Left kidney (tissue), 8 donors: ENCODE measurements at places on chromosomes 3 and 15. TPM values are rescaled to one million over a fixed set of nuclear protein-coding genes. Genes with fewer than 3 reads are reported as not detected.

DNA sequence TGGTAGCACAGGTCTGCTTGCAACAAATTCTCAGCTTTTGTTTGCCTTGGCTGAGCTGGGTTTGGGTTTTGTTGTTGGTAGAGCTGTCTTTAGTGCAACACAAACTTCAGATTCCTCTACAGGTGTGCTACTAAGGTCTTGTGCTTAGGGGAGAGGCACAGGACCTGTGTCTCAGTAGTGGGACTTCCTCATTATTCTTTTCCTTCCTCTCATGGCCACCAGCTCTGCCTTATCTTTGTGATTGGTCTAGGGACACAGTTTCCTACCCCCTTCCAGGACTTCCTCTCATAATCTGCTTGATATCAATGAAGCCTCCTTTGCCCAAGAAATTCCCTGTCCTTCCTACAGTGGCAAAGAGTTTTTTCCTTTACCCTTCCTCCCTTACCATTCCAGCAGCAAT, 24.9 kb upstream of the DNAAF4 start:
- no peak for DNase-seq

GRCh38 chr15:73127302-73127936, 75.2 kb downstream of the NEO1 start:
- no peak for DNase-seq

DNA sequence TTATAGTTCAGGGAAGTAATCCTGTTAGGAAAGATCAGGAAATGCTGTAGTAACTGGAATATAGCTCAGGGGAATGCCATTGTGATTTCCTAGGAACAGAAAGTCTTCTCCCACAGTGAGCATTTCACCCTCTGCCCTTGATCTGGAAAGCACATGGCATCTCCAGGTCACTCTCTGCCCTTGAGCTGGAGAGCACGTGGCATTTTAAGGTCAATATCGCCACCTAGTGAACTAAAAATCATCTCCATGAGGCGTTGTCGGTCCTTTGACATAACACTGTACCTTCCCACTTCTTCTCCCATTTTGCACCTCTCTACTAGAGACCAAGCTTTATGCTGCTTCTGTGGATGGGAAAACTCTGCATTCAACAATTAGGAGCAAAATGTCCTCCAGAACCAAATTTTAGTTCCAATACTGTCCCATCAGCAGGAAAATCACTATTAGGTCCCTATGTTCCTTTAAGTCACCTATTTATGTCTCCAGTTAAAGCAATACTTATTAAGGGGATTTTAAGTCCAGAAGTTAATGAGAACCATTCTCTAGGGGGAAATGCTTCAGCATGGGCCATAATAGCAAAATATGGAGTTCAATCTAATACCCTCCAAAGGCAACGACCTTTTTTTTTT, 54.7 kb upstream of the GK5 start:
- peak; percentile 73 for DNase-seq

Gene GUCA1C
- polyA plus RNA-seq: 0.52 TPM

Gene STAC
- polyA plus RNA-seq: 12.5 TPM

DNA sequence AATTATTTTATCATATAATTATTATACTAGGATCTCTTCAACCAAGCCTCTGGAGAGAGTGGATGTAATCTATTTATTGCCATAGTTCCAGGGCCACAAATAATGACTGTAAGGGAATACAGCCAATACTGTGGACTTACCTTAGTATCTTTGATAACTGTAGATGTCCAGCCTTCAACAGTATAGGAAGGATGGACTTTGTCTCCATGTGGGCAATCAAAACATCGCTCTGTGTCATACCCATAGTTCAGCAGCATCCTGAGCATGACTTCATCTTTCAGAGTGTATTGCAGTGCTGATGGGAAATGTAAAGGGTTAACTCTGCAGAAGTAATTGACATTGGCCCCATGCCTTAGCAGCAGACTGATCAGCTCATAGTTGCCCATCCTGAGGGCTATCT, 14.2 kb downstream of the ASB14 start:
- DNase-seq: no peak

DNA sequence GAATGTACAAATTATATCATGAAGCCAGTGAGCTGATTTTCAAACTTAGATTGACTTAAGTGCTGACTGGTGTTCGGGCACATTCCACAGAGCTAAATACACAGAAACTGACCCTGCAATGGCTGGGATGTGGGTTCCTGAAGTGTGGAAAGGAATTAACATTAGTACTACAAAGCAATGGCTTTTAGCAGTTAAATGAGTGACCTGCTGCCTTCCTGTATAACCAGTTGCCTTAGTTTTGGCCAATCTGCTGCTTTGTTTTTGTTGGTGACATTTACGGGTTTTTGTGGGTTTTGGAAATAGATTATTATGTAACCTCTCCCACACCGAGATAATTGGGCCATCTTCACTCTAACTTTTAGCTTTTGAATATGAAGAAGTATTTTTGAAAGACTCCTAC, 2.4 kb upstream of the SKIC8 start:
- DNase-seq: no peak

DNA sequence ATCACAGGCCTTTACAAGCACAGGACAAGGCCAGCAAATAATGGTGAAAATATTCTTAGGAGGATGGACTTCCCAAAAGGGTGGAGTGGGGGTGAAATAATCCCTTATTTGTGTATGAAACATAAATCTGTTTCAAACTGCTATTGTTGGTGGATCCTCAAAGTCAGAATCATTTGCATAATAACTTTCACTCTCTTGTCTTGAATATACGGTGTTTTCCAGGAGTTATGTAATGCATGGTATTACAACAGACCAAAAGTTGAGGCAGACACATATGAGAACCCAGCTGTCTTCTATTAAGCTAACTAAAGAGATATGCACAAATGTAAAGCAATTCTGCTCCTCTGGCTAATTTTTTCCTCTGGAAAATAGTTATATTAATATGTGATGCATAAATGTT, 57.7 kb downstream of the PRTG start:
- DNase-seq: no peak

DNA sequence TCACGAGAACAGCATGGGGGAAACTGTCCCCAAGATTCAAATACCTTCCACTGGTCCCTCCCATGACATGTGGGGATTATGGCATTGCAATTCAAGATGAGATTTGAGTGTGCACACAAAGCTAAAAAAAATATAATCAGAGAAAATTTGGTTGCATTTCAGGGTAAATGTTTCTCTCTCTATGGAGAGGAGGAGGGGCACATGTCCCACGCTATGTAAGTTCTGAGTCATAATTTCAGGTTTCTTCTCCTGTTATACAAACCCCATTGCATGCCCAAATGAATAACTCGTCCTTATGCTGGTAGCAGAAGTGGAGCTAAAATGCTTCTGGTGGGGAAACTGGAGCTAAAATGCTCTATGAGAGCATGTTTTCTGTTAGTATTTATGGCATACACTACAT, 209.7 kb upstream of the DCBLD2 start:
- DNase-seq: no peak

Gene SLC24A5
- 2.0 TPM for polyA plus RNA-seq

Gene GPR176
- polyA plus RNA-seq: 15.9 TPM

DNA sequence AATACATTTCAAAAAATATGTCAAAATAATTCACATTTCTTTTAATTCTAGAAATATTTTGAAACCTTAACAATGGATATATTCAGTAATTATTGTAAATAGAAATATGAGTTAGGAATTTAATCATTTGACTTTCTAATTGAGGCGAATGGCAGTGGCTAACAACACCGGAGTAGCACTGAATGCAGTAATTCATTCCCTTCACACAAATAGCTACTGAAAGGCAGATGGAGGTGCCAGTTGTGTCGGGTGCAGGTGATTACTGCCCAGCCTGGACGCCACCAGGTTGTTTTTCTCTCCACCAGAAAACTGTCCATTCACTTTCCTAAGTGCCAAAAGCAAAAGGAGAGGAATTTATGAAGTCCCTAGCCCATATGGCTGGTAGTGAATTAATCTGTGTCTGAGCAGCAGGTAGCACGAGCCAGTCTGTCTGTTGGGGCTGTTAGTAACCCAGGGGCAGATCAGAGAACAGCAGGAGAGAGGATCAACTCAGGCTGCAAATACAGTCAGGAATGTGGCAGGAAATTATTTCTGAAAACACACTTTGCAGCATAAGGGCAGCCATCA, 79.3 kb upstream of the GMNC start:
- no peak for DNase-seq

- DNase-seq: no peak
Observed at GRCh38 chr15:96790004-96790403, 459.5 kb downstream of the NR2F2 start.

Gene PLXNA1
- 29.9 TPM for polyA plus RNA-seq

Gene CHDH
- polyA plus RNA-seq: 8.8 TPM

DNA sequence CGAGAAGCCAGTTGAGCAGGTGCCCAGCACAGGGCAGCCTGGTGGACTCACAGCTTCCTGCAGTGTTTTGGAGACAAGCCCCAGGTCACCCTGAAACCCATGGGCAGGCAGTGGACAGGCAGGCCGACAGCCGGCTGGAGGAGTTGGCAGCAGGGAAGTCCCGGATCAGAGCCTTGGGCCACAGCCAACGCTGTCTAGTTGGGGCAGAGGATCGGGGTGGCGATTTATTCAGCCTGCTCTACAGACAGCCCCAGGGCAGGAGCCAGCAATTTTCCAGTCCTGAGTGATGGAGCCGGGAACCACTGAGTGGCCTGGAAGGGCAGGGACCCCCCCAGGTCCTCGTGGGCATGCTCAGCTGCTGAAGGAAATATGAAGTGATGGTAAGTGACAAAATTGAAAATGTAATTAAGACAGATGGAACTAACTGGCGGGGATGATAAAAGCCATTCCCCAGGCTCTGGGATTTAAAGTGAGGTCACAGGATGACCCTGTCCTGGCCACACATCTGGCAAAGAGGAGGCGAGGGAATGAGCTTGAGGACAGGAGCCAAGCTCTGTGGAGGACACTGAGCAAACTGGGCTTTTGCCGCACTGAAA, 34.4 kb upstream of the TBC1D21 start:
- DNase-seq: no peak

- no peak for DNase-seq
Observed at GRCh38 chr3:55272031-55272645, 215.0 kb downstream of the WNT5A start.

GRCh38 chr15:89492111-89492641, 4.2 kb downstream of the RHCG start:
- no peak for DNase-seq

DNA sequence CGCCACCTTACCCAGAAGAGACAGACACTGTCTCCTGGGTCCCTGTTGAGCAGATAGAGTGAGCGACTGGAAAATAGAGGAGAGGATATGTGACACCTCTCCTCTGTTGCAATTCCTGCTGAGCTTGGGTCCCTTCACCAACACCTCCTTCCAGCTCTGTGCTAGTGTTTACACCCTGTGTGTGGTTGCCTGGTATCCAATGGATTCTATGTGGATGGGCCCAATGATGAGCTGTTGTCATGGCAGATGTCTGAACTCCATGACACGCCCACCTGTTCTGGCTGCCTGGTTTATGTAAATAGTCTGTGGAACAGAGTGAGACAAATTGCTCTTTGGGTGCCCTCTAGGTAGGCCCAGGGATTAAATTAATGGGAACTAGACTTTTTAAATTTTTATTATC, 23.7 kb downstream of the RBM5 start:
- DNase-seq: no peak

DNA sequence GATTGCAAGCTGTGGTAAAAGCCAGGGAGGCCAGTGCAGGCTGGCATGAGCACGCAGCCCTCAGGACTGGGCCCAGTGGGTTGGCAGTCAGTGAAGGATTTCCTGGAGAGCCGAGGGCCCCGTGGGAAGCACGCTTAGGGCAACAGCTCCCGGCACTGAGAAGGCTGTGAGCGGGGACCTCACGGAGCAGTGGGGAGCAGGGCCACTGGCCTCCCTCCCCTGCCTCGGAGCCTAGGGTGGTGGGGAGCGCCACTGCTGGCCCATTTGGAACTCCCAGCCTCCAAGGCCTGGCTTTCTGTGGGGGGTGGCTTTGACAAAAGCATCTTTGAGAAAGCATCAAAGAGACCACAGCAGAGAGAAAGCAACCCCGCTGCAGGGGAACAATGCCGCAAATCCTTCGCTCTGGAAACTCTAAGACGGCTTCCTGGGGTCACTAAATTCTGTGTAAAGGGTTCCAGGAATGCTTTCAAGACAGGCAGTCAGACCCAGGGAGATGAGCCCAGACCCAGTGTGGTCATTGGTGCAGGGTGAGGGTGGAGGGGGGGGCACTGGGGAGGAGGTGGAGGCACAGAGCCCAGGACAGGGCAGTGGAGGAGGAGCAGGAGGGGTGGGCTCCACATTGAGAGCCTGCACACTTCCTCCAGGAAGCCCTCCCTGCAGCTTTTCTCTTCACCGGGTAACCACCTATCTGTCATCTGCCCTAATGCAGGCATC, 9.5 kb upstream of the APBA2 start:
- DNase-seq: no peak

DNA sequence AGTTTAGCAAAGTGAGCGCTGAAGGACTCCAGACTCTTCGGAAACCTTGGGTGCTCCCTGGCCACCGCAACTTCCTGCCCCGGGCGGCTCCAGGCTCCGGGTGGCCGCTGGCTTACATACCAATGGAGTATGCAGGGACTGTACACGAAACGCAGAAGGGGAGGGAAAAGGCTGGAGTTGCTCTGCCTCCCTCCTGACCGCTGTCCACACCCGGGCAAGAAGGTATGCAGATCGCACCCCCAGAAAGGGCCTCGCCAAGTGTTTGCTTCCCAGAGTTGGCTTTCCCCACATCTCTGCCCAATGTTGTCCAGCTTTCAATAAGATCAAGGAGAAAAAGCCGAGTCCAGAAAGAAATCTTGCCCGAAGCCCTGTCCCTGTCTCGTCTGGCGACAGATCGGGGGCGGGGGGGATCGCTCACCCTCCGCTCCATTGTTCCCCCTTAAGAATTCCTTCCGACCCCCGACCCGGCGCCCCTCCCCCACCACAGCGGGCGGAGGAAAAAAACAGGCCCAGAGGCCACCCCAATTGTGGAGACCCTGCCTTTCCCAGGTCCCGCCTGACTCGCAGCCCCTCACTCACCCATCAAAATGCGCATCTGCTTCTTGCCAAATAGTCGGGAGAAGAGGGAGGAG, 533 bp downstream of the ARF4 start:
- peak; percentile 62 for DNase-seq

Gene TM4SF1
- 55.5 TPM for polyA plus RNA-seq

Gene TGM5
- not detected for polyA plus RNA-seq

DNA sequence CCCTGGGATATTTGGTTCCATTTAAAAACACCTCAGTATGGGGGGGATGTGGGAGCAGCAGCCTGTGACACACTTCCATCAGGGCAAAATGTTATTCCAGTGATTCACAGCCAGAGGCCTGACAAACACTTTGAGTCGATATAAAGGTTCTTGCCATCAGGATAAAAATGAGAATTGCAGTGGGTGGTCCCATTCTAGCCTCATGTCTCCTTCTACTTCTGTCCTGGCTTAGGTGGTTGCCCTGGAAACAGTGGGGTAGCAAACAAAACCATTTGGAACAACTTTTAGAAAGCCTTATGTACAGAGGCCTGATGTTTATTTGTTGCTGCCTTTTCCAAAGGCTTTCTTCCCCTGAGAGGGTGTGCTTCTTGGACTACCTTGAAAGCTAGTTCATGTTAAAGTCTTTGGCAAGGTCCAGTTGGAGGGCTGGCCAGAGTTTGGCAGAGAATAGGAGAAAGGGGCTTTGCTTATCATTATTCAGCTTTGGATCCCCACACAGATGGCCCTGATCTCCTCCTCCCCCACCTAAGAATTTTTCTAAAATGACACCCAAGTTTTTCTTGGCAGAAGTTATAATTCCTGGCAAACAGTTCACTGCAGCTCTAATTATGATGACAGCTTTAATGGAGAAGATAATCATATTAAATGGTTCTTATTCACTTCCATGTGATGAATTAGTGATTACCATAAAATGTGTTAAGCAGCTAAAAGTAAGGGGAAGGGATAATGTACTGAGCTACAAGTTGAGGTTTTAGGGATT, 84.2 kb upstream of the ZNF280D start:
- DNase-seq: no peak

Gene SPSB4
- polyA plus RNA-seq: 14.8 TPM
